Fibroblast of pulmonary artery (primary cell): ENCODE measurements at places on chromosomes 7 and 10.

GRCh38 chr10:34399013-34399412 lies 416.1 kb downstream of the PARD3 start:
- DNase-seq = no peak

GRCh38 chr10:3036155-3037021 lies 31.0 kb upstream of the PFKP start:
- no peak for DNase-seq

DNA sequence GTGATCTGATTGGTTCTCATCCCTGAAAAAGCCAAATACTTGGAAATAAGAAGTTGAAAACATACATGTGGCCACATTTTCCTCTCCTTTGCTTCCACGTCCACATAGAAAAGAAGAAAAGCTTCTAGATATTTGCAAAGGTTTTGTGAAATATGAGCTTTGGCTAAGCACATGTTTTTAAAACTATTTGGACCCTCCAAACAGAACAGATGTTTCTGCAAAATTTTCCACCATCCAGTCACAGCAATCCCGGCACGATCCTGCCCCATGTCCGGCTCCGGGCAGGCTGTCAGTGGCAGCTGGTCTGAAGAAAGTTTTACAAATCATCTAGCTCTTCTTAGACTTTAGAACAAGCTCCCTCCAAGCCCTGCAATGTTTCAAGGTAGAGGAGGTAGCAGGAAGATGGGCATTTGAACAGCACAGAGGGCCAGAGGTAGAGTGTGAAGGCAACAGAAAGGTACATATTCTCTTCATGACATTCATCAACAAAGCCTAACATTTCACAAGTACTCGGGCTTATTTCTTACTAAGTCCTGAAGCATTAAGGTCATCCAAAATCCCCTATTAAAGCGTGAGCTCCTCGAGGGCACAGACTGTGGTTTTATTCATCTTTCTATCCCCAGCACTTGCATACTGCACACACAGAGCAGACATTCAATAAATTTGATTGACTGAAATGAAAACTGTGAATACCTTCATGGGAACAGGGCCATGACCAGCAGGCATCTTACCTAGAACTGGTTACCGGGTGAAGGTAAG lies 110.1 kb downstream of the JAZF1 start:
- no peak for DNase-seq

GRCh38 chr7:140489026-140489359 lies 9.7 kb upstream of the MKRN1 start:
- no peak for DNase-seq

DNA sequence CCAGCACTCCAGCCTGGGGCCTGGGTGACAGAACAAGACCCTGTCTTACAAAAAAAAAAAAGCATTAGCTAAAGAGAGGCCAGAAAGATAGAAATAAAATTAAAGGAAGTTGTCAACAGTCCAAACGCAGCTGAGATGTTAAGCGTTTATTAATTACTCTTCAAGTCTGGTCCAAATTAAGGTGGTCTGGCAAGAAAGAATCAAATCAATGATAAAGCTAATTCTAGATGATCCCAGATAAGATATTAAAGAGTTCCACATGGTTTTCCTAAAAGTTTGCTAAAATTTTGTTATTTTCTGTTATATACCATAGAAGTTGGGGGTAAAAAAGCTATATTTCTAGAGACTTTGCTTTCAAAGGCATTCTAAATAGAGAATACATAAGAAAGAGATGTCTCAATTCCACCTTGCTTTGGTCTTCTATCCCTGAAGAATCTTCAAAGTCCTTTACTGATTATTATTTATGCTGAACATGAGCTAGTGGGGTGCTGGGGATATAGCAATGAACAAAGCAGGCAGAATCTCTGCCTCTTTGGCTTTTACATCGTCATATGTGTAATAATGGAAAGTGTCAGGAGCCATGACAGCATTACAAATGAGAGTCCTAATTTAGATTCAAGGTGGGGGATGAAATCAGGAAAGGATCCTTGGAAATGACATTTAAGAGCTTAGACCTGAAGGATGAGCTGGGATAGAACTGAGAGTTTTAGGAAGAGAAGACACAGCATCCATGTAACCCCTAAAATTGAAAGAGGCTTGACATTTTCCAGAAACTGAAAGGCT lies 23.4 kb downstream of the FRA10AC1 start:
- DNase-seq = no peak

GRCh38 chr7:70557338-70557737 lies 574.6 kb upstream of the GALNT17 start:
- no peak for DNase-seq

DNA sequence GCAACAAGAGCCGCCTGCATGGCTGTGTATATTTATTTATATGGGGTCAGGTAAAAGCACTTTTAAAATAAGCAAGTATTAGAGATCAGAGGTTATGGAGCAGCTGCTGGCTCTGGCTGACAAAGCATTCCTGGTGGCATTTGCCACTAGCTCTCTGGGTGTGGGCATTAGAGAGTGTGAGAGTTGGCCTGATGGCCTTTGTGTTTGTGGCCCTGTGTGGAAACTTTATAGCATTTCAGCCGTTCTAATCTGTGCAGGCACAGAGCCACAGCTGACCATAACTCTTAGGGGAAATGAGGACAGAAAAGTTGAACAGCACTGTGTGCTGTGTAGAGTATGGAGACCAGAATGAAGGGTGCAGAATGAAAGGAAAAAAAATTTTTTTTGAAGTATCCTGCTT lies 118.9 kb downstream of the AUTS2 start:
- DNase-seq = no peak

DNA sequence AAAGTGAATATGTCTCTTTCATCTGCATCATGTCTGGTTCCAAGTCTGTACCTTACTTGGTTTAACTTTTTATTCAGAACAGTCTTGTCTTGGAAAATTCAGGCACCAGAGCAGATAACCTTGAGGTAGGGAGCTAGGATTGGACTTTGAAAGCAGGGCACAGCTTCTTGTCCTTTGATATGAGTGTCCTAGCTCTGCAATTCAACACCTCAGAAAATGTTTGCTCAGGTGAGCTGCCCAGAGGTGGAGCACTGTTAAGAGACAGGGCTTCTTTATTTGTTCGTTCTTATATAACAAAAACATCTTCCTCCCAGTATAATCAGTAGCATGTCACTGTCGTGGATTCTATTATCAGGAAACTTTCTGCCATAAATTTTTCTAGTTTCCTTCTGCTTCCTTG lies 118.3 kb downstream of the LRRC4 start:
- DNase-seq = no peak

GRCh38 chr10:31586723-31587638 lies 268.0 kb downstream of the ZEB1 start:
- DNase-seq = no peak

DNA sequence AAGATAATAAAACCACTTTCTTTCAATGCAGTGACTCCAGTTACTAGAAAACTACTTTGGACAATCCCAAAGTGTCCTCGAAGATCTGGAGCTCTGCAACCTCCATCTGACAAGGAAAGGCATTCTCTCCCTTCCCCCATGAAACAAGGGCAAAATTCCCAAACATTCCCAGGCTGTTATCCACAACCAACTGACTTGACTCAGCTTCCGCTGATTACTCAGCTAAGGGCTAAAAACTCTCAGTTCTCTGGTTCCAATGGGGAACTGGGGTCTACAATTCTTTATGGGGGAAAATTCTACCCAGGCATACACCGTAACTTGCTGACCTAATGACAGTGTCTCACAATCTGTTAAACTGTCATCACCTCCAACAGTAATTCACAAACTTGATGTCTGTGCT lies 48.4 kb downstream of the SFMBT2 start:
- peak; percentile 32 for DNase-seq

- no peak for DNase-seq
These were observed 87.4 kb upstream of the PPIF start for GRCh38 chr10:79259834-79260233.

DNA sequence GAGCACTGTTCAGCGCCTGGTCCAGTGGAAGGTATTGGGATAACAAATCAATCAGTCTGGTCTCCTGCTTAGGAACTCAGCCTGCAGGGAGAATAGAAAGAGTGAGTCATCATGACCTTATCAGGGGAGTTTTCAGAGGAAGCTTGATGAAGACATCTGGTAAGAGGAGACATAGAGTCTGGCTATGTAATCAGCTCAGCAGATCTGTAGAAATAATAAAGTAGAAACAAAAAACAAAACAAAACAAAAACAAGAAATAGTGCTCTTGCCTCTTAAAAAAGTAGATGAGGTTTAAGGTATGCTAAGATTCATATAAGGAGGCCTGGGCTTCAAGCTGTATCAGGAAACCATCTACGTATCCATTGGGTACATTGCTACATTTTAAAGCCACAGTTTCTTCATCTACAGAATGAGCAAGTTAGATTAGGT lies 14.4 kb downstream of the TAS2R41 start:
- peak; percentile 75 for DNase-seq
